ENCODE measurements at places on chromosomes 5 and 9. TPM values are rescaled to one million over a fixed set of nuclear protein-coding genes. Genes with fewer than 3 reads are reported as not detected.

Gene MCIDAS
- total RNA-seq: not detected

DNA sequence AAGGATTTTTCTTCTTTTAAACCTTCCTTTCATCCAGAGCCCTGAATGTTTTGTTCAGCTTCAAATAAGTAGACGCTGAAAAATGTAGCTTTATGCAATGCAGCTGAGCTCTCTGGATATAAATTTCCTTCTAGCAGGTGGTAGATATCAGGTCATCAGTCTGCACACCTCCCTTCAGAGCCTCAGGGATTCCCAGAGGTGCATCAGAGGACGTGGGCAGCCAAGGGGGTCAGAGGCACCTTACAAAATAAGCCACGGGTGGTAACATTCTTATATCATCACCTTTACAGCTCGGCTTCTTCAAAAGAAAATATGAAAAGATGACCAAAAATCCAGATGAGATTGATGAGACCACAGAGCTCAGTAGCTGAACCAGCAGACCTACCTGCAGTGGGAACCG lies 19.3 kb downstream of the MOCS2 start:
- DNase-seq: no peak

DNA sequence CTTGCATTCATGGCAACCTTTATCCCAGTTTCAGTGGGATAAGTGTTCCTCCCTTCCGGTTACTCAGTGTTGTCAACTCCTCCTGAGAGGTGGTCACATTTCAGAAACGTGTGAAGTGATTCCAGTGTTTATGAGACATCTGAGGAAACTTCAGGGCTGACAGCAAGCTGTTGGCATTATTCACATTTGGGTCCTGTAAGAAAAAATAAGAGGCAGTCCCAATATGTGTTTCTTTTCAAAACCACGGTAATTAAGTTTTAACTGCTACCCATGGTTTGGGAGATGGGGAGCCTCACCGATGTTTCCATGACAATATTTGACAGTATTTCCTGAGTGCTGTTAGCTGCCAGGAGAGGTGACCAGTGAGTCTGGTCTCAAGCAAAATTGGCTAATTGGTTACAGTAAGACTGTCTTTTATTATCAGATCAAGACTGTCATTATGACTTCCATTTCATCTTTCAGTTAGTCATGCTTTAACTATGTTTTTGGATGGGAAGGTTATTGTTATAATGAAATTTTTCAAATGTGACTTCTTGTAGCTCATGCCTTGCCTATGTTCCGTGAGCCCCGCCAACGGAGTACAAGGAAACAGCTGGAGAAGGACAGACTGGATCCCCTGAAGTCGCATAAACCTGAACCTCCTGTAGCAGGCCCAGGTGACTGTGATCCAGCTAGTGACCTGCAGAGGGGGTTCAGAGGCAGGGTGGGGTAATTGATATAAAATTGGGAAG lies 115.3 kb downstream of the GDNF start:
- no peak for DNase-seq

GRCh38 chr9:5832071-5832537 lies 813 bp downstream of the ERMP1 start:
- DNase-seq: no peak

Gene PLPP7
- 0.27 TPM for total RNA-seq

GRCh38 chr9:80842389-80842788 lies 847.0 kb downstream of the TLE1 start:
- no peak for DNase-seq

Gene FST
- 14.0 TPM for total RNA-seq

GRCh38 chr5:68370196-68370595 lies 154.6 kb downstream of the PIK3R1 start:
- no peak for DNase-seq

Gene TSLP
- 0.30 TPM for total RNA-seq

- DNase-seq: no peak
Observed at GRCh38 chr5:56620903-56621677, 194.3 kb upstream of the MAP3K1 start.

- DNase-seq: no peak
Observed at GRCh38 chr9:13586587-13587374, 307.3 kb upstream of the MPDZ start.

DNA sequence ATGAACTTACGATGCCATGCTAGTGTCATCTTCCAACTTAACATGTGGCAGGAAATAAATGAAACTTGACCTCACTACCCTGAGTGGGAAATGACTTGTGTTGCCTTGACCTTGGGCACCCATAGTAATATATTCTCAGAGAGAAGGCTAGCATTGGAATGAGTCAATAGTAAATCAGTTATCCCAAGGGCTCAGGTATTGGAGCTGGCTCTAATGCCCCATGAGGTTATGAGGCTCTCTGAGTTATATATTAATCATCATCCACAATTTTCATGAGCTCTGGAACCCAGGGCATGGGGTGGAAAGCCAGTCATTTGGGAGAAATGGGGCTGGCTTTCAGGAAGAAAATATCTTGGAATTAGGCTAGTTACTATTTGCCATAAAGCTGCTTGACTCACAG lies 42.4 kb upstream of the SMIM32 start:
- no peak for DNase-seq

Gene FAM153A
- total RNA-seq: 1.6 TPM

GRCh38 chr5:111254613-111255012 lies 30.4 kb downstream of the CAMK4 start:
- DNase-seq: no peak

GRCh38 chr5:171789353-171789752 lies 3.7 kb downstream of the SMIM23 start:
- DNase-seq: no peak

Gene ORM2
- total RNA-seq: not detected

Gene GRM6
- total RNA-seq: not detected

Gene STC2
- total RNA-seq: 29.1 TPM

Gene TTC1
- 34.1 TPM for total RNA-seq

Gene DMRT3
- total RNA-seq: not detected

DNA sequence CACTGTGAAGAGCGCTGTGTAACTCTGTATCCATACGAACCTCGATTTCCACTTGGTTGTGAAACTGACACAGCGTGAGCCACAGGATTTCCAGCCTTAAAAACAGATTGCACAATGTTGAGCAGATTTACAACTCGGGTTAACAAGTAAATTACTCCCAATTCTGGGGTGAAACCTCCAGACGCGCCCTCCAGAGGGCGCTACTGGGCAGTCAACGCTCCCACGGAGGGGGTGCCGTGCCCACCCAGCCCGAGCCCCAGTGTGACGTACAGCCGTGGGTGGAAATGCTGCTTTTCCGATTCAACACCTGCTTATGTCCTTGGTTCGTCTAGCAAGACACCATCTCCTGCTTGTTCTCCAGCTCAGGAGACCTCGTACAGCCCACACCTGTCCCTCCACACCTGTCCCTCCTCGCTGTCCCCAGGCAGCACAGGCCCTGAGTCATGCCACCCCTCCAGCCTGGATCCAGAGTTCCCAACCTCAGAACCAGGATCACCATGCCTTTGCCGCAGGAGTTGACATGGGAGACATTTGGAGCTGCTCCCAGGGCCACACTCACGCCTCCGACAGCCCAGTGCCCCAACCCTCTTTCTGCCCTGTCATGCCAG lies 34.4 kb upstream of the SLC6A3 start:
- DNase-seq: no peak

- no peak for DNase-seq
Observed at GRCh38 chr9:115232181-115232774, 114.3 kb upstream of the TNC start.

- DNase-seq: no peak
Observed at GRCh38 chr5:59792983-59793585, 100.4 kb downstream of the PDE4D start.

- DNase-seq: no peak
Observed at GRCh38 chr5:115785381-115786065, 30.9 kb downstream of the CDO1 start.

Gene EGFLAM
- 4.4 TPM for total RNA-seq

Data from lower leg skin (tissue), 4 donors.